ENCODE measurements at places on chromosomes 5 and 9.

DNA sequence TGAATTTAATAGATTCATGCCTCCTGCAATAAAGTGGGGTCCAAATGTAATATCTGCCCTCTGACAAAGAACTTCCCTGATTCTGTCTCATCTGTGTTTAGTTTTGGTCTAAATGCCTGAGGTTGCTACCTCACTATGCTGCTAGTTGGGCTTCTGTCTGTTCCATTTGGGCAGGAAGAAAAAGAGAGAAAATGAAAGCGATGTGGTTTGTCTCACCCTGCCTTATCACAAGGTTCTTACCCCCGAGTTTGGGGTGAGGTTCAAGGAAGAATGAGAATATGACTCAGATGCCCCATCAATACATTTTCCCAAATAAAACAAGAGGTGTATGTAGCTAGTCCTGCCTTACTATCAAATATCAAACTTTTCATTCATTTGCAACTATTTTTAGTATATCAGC is 132.1 kb upstream of the MTAP start:
- DNase-seq, result peak; percentile 8

DNA sequence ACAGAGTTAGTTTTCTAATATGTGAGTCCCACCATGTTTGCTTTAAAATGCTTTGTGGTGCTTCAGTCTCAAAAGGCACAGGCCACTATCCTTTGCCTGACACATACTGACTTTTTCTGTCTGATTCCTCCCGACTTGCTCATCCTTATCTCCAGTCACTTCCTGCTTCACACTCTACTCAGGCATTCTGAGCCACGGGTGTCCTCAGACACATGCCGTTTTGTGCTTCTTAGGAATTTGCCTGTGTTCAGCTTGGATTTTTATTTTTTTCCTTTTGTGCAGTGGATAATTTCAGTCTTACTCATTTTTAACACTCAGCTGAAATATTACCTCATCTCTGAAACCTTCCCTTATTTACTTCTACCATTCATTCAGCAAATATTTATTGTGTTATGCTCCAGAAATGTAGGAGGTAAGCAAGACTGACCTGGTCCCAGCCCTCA is 54.1 kb downstream of the MAN2A1 start:
- DNase-seq, result no peak

GRCh38 chr9:114139071-114139470 is 16.3 kb upstream of the COL27A1 start:
- no peak for DNase-seq

DNA sequence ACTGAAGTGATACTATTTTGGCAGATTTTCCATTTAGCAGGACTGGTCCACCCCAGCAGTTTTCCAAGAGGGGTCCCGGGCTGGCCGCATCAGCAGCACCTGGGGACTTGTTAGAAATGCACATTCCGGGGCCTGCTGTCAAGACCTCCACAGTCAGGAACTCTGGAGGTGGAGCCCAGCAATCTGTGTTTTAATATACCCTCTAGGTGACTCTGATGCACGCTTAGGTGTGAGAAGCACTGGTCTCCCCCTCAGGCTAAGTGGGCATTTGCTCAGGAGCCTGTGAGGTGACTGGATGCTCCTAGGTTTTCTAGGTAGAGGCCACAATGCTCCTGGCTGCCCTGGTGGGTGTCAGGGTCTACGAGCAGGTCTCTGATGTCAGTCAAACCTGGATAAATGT is 81.7 kb downstream of the DCP2 start:
- no peak for DNase-seq

DNA sequence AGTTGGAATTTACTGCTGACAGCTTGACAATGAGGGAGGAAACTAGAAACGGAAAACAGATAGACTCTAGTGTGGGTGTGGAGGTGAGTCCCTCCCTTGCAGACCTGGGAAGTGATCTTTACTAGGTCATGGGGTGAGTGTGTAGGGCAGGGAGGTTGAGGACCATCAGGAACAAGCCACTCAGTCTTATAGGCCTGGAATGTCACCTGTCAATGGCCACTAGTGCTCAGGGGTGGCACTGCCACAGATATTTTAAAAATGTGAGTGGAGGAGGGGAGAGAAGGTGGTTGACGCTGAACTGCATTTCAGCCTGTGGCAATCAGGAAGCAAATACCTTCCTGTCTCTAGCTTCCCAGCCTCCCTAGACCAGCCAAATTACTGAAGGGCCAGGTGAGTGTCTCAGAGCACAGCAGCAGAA is 9.0 kb downstream of the OR2S2 start:
- no peak for DNase-seq

DNA sequence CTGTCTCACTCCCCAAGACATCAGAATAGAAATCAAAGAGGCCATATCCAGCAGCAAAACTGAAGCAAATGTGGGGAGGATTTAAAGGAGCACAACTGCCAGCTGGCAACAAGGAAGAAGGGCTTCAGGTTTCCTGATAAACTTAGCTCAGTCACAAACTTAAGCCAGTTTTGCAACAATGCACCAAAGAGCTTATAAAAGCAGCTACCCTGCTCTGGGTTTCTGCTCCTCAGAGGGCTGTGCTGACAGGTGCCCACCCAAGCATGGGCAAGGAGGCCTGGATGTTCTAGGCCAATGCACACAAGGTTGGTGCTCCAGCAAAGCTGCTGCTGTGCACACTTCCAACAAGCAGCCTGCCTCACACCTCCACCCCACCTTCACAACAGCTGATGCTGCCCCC is 132.9 kb downstream of the SIL1 start:
- no peak for DNase-seq

GRCh38 chr9:124011460-124012301 is at the start of gene LHX2:
Gene LHX2, plus strand, starts transcription at chr9:124011768. Its CDS starts 581 bp downstream, at chr9:124012349.
- no peak for DNase-seq

DNA sequence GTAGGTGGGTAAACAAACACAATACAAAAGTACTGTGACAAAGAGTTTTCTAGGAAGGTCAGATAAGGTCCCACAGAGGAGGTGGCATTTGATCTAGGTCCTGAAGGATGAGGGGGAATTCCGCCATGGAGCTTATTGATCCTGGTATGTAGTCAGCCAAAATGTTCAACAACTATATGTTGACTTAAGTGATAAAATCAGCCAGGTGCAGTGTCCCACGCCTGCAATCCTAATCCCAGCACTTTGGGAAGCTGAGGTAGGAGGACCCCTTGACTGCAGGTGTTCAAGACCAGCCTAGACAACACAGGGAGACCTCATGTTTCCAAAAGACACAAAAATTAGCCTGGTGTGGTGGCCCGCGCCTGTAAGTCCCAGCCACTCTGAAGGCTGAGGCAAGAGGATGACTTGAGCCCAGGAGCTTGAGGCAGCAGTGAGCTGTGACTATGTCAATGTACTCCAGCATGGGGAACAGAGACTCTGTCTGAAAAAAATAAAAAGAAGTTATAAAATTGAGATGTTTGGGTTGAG is 46.4 kb upstream of the PLIN2 start:
- no peak for DNase-seq

DNA sequence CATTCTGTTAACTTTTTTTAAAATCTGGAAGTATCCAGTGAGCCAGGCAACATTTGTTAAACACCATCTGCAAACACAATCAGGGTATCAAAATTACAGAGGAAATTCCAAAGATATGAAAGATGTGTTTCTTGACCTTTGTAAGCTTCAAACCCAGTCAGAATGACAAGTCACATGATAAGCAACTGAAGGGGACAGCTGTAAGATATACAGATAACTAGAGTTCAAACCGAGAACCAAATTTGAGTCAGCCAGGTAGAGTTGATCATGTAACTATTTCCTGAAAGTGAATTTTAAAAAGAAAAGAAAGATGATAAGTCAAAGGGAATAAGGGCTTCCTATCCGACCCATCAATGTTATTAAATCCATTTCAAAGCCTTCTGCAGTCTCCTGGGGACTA is 196.2 kb downstream of the DEPDC1B start:
- no peak for DNase-seq

- DNase-seq, result no peak
Measured at GRCh38 chr5:114419067-114419388, 57.2 kb downstream of the KCNN2 start.

DNA sequence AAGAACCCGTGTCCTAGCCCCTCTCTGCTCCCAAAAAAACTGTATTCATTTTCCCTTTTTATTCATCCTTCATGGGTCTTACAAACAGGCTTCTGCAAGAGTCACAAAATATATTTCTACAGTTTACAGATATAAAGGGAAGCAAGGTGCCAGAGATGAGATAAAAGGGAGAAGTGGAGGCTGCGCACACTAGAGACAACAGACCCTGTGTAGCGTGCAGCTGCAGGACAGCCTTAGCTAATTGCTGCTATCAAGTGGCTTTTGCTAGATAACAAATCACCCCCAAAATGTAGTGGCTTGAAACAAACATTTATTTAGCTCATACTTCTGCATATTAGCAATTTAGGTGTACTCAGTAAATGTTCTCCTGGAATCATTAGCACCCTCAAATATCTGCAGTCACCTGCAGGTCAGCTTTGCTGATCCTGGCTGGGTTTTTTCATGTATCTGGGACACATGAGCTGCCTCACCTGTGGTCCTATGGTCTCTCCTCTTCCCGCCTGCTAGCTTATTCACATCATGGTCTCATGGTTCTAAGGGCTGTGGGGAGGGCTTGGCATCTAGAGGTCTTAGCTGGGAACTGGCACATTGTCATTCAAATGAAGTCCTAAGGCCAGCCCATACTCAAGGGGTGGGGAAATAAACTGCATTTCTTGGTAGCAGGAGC is 29.4 kb downstream of the ARHGEF37 start:
- no peak for DNase-seq

DNA sequence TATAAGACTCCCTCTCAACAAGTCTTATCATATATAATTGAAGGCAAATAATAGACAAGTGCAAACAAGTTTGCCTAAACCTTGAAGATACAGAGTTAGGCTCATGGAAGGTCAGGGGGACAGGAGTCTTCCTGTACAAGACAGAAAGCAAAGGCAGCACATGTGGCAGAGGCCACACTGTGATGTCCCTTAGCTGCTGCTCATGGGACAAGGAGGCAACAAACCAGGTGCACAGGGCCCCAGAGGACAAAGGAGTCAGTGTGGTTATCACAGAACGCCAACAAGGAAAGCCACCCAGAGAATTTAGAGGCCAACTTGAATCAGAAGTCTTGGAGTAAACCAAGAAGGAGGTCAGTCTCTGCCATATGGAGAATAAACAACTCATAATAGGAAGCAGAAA is 444.8 kb downstream of the SPOCK1 start:
- no peak for DNase-seq
